ENCODE measurements at places on chromosomes 6 and 20. TPM values are rescaled to one million over a fixed set of nuclear protein-coding genes. Genes with fewer than 3 reads are reported as not detected.

- no peaks in the 10 kb centered on the region for H3K36me3 ChIP-seq
- H3K4me1 ChIP-seq: no peaks in the 10 kb centered on the region
- no peak overlapping the region for H3K4me3 ChIP-seq
Measured at GRCh38 chr6:90126839-90127238, 169.8 kb downstream of the BACH2 start.

- H3K27me3 ChIP-seq: no peaks in the 10 kb centered on the region
- DNase-seq: peak; percentile 44
- no peak overlapping the region for H3K4me3 ChIP-seq
- peaks cover 19% of the 10 kb centered on the region for H3K4me1 ChIP-seq
- H3K36me3 ChIP-seq: peaks cover 6% of the 10 kb centered on the region
Measured at GRCh38 chr20:35515949-35516645, 13.4 kb downstream of the C20orf173 start.

DNA sequence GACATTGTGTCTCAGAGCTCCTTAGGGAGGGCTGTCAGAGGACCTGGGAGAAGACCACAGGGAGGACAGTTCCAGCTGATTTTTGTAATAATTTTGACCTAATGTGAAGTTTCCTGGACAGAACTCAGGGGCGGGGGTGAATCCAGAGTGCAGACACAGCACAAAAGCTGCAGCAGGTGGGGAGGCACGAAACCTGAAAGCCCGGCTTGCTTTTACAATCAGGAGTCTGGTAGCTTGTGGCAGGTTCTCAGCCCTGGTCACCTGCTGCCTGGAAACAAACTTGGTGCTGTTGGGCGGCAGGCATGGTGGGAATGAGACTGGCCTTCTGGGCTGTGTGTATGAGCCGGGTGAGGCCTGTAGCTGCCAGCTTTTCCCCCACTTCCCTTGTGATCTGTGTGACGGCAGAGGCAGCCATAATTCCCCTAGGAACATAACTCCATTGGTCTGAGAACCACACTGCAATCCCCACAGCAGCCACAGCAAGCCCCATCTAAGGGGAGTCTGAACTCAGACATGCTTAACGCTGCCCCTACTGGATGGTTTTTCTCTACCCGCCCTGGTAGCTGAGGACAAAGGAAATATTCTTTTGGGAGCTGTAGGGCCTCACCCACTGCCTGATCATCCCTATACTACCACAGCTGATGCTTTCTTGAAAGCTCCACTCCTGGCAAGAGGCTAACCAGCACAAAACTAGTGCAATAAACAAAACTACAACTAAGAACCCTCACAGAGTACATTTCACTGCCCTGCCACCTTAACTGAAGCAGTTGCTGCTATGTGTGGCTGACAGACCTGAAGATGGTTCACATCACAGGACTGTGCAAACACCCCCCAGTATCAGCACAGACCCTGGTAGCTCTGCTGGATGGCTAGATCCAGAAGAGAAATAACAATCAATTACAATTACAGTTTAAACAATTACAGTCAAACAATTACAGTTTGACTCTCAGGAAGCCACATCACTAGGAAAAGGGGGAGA, 1055.1 kb upstream of the GJE1 start:
- no peaks in the 10 kb centered on the region for H3K27me3 ChIP-seq
- H3K27ac ChIP-seq: no peak overlapping the region
- peaks cover 7% of the 10 kb centered on the region for H3K4me1 ChIP-seq
- no peak overlapping the region for H3K4me3 ChIP-seq
- peak; percentile 65 for DNase-seq

DNA sequence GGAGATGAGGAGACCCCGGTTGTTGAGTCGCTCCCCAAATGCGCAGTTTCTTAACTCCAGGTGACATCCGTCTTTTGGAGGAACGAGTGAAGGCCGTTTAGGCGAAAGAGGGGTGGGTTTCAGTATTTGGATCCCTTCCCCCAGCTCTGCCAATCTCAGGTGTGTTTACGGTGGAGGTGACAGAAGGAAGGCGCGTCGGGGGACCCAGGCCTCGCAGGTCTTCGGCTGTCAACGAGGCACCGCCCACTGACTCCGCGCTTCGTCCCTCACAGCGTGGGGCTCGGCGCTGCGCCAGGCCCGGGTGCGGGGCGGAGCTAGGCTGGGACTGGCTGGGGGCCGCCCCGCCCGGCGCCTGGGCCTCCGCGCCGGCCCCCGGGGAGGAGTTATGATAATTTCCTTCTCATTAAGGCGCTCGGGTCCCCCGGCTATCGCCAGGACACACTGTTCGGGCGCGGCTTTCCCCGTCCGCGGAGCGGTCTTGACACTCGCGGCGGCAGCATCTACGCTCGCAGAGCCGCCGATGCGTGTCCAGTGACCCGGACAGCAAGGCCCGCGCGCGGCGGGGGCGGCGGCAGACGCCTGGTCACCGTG, at the start of gene TFAP2C:
TSS of gene TFAP2C (plus strand) at position 434 of the 591 bp plus-strand sequence. CDS start 239 bp downstream, outside the sequence.
- DNase-seq: peak; percentile 54
- H3K27ac ChIP-seq: peak within 1 kb of the TSS; percentile 65
- peak within 1 kb of the TSS; percentile 84 for H3K4me3 ChIP-seq
- no peaks in the 10 kb centered on the region for H3K27me3 ChIP-seq
- peaks cover 17% of the 10 kb centered on the region for H3K4me1 ChIP-seq

SESN1 gene
- total RNA-seq: 9.3 TPM

KCNS1 gene
- total RNA-seq: not detected

MRS2 gene
- total RNA-seq: 39.9 TPM

TAGAP gene
- 0.30 TPM for total RNA-seq

Data from HCT116 (cell line).